ENCODE measurements at places on chromosomes 12 and 14. TPM values are rescaled to one million over a fixed set of nuclear protein-coding genes. Genes with fewer than 3 reads are reported as not detected.

Gene CHST11
- total RNA-seq: 3.9 TPM

Gene GPRC5D
- 10.1 TPM for total RNA-seq

Gene OAS1
- total RNA-seq: 9.9 TPM

Gene ARMH4
- total RNA-seq: 13.8 TPM

Gene DCP1B
- total RNA-seq: 5.7 TPM

Gene CCDC197
- not detected for total RNA-seq

Gene PZP
- total RNA-seq: 0.20 TPM

Data from skin of body (tissue), 3 donors.